CD8-positive, alpha-beta memory T cell (primary cell): ENCODE measurements at places on chromosomes 3 and 15. TPM values are rescaled to one million over a fixed set of nuclear protein-coding genes. Genes with fewer than 3 reads are reported as not detected.
A peak's percentile ranks its signal among the peaks of the same experiment; 100 is the strongest.

GRCh38 chr15:49435174-49435573, 12.1 kb downstream of the FGF7 start:
- no peak for DNase-seq

TPRG1 gene
- total RNA-seq: 29.6 TPM

DNA sequence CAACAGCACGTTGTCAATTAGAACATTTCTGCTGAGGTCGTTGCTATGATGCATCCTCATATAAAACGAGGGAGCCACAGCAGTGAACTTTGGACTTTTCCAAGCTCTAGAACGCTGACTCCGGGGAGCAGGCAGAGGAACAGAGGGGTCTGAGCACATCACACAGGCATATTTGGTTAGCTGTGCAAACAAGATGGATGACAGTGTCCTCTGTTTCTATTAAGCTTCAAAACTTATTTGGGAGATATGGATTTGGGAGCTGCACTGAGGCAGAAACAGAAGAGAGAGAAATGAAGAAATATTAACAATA, 278.0 kb upstream of the TBL1XR1 start:
- no peak for DNase-seq

DNA sequence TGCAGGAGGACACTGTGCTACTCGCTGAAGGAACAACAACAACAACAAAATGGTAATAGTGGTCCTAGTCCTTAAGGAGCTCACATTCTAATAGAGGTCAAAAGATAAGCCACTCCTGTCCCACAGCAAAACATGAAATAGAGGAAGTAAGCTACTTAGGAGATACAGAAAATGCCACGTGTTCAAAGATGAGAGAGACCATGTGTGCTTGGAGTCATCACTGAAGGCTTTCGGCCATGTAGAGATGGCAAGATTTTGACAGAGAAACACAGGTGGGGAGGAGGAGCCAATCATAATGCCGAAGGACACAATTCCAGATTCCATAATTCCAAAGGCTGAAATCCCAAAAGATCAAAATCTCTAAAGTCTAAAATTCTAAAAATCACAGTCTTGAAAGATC, 24.8 kb upstream of the RIOX2 start:
- DNase-seq: no peak

DNA sequence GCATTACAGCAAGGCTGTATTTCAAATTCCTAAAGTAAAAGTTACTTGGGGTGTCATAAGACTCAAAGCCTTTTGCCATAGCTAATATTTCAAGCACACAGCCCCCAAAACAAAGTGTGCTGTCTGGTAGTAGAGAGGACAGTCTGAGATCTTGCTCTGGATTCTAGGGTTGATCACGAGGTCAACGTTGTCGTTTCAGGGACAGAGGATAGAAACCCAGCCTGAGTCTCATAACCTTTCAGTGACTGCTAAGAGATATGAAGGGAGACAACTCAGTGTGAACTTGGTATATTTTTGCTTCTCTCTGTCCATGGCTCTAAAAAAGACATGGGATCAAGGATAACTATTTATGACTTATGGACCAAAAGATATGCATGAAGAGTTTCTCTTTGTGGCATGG, 25.6 kb upstream of the MINDY4B start:
- no peak for DNase-seq

- no peak for DNase-seq
Observed at GRCh38 chr15:81562986-81563385, 189.0 kb upstream of the TMC3 start.

NME9 gene
- total RNA-seq: not detected

DNA sequence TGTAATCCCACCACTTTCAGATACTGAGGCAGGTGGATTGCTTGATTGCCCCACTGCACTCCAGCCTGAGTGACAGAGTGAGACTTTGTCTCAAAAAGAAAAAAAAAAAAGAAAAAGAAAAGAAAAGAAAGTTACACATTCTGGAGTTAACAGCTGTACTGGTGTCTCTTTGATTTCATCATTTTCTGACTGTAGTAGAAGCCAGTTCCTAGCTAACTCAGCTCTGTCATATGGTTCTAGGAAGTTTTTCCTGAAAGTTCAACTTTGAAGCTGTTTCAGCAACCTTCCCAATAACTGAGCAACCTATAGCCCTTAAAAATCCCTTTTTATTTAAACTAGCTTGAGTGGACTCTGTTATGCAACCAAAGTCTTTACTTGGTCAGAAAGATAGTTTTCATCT, 104.6 kb upstream of the STRIT1 start:
- no peak for DNase-seq

GRCh38 chr15:77015646-77016320, 20.9 kb downstream of the PSTPIP1 start:
- DNase-seq: no peak

CKMT1B gene
- not detected for total RNA-seq

TEX55 gene
- total RNA-seq: not detected

PROS1 gene
- total RNA-seq: 0.40 TPM

BFSP2 gene
- total RNA-seq: not detected

DNA sequence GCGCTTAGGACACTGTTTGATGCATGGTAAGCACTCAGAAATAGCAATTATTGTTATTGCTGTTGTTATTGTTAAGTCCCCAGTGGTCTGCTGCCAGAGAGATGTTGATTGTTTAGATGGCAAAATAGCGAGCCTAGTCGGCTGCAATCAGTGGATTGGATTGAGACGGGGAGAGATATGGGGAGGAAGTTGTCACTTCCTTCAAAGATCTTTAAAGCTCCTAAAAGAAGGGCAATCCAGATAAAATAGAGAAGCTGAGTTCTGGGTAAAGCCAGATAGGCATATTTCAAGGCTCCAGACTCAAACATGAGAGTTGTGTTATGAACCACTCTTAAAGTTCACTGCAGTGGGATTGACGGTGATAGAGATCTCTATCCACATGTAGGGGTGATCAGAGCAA, 64.5 kb downstream of the RYR3 start:
- no peak for DNase-seq

DNA sequence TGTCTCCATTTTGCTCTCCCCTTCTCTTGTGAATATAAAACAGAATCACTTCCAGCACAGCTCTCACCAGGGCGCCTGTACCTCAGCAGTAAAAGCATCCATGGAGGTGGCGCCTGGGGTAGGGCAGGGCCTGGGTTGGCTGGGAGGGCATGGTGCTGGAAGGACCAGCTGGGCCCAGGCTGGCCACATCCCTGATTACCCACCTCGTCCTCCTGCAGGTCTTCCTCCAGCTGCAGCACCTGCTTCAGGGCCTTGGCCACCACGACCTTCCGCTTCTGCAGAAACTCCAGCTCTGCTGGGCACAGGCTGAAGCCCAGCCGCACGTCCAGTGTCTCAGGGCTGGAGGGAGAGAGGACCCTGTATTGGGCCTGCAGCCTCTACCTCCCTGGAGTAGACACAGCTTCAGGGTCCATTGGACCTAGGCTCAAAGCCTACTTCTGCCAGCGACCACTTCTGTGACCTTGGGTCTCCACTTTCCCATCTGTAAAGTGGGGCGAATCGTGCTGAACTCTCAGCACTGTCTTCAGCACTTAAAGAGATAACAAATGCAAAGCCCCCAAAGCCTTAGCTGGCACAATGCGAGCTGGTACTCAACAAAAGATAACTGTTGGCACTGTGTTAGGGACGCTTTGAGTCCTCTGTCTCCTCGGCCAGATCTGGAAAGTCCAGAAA, 23.8 kb downstream of the PLA2G4E start:
- DNase-seq: no peak

GRCh38 chr3:57966829-57967228, 41.4 kb upstream of the FLNB start:
- DNase-seq: no peak

GRCh38 chr15:42919799-42920518, 619 bp downstream of the TTBK2 start:
- DNase-seq: peak; percentile 42

NR2E3 gene
- total RNA-seq: not detected

DNA sequence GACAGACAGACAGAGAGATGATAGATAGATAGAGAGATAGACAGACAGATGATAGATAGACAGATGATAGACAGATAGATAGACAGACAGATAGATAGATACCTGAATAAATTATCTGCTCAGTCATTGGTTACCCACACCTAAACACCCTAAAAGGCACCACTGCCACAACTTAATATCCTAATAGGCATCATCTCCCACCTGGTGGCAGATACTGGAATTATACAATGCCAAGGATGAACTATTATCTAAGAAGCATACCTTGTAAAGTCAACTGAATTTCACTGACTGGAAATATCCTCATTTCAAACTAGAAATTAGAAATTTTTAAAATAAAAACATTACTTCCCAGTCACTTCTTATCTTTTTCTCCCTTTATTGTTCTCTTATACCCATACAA, 19.4 kb upstream of the ATP8B4 start:
- DNase-seq: no peak
